Dermis microvascular lymphatic vessel endothelial cell (primary cell): ENCODE measurements at places on chromosomes 12 and 14.
A peak's percentile ranks its signal among the peaks of the same experiment; 100 is the strongest.

DNA sequence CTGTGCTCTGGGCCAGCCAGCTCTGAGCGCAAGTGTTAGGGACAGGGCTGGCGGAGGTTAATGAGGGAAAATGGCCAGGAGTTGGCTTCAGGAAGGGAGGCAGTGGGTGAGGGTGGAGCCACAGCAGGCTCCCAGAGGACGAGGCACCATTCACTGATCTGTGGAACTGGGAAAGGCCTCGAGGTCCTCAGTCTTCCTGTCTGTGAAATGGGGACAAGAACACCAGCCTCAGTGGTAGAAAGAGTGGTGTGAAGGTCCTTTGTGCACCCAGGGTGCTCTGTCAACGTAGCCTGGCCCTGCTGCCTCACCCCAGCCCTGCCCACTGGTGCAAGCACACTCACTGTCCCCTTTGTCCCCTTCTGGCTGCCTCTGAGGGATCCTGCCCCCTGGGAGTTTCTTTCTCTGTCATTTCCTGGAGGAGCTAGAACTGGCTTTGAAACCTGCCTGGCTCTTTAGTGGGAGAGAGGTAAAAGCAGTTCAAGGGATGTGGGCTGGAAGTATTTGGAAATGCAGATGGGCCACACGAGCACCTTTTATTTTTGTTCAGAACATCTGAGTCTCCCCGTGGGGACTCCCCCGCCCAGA lies 25.0 kb downstream of the SYNDIG1L start:
- DNase-seq, result no peak

DNA sequence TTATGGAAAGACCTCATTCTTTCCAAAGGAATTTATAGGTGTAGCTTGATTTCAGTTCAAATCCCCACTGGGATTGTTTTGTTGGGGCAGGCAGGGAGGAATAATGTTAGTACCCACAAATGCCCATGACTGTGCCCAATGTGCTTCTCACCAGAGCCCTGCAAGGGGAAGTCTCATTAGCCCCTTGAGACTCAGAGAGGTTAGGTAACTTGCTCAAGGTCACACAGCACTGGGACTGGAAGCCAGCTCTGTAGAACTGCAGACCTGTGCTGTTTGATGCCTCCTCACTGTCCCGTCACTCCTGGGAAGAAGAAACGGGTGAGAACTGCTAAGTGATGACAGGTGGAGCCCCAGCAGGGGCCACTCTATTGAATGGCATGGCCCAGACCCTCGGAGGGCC lies 8.9 kb downstream of the ANKRD9 start:
- DNase-seq, result no peak

DNA sequence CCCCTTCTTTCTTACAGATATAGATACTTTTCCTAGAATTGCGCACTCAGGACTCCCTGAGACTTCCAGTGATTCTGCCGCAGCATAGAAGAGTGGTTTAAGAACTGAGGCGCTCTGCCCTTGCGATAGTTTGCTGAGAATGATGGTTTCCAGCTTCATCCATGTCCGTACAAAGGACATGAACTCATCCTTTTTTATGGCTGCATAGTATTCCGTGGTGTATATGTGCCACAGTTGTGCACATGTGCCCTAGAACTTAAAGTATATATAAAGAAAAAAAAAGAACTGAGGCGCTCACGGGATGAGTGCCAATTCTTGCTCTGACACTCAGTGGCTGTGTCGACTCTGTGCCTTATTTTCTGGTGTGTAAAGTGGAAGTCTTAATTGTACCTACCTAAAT lies 1.4 kb upstream of the CPM start:
- DNase-seq, result no peak

DNA sequence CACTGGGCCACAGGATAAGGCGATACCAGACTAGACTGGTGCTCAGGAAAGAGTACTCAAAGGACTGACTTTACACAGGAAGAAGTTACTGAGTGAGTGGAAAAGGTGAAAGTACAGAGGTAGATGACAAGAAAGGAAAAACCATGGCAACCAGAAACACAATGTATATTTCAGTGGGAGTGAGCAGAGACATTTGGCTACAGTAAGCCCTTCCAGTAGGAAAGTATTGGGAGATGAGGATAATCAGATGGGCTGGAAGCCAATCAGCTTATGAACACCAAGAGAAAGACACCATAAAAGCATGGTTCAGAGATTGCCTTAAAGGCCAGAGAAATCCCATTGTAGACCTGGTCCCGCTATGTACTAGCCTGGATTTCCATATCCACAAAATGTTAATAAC lies 51.6 kb downstream of the TMTC1 start:
- peak; percentile 93 for DNase-seq

- no peak for DNase-seq
These were observed 305.7 kb upstream of the SSTR1 start for GRCh38 chr14:37901978-37902377.

- DNase-seq, result no peak
These were observed 162.1 kb downstream of the ESRRB start for GRCh38 chr14:76537906-76538647.

- no peak for DNase-seq
These were observed 43.3 kb upstream of the LRRK2 start for GRCh38 chr12:40181490-40181889.

GRCh38 chr14:105377555-105378182 lies 20.7 kb upstream of the TEX22 start:
- DNase-seq, result no peak

DNA sequence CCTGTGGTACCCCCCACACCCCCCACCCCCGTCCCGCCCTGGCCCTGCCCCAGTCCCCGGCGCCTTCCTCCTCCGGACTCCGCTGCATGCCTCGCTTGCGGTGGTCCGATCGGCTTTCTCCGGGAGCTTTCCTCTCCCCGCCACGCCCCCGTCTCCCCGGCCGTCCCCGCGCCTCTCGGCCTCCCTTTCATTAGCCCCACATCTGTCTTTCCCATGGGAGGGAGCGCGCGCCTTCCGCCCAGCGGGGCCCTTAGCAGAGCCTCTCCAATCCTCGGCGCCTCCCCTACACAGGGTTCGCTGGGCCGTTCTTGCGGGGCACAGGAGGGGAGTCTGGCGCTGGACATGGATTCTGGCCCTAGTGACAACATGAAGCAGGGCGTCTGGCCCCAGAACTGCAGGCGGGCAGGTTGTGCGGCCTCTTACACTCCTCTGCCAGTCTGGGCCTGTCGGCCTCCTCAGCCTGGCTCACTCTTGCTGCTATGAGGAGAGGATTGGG lies 1.5 kb upstream of the EFS start:
- no peak for DNase-seq

DNA sequence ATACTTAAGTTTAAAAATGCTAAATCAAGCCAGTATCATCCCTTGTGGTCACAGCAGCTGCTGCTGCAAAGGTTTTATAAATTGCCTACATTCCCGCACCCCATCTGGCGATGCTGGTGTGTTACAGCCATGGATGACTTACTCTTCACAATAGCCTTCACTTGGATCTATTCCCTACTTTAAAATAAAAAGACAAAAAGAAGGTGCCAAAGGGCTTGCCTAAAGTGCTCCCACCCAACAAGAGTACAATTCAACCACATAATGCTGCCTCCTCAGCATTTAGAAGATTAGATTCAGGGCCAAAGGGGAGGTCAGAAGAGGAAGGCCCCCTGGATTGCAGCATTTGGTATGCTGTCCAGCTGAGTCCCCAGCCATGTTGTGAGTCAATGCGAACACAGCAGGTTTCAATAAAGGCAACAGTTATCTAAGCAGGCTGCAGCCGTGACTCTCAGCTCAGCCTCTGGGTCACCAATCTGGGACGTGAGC lies 176.1 kb downstream of the DAD1 start:
- DNase-seq, result no peak

DNA sequence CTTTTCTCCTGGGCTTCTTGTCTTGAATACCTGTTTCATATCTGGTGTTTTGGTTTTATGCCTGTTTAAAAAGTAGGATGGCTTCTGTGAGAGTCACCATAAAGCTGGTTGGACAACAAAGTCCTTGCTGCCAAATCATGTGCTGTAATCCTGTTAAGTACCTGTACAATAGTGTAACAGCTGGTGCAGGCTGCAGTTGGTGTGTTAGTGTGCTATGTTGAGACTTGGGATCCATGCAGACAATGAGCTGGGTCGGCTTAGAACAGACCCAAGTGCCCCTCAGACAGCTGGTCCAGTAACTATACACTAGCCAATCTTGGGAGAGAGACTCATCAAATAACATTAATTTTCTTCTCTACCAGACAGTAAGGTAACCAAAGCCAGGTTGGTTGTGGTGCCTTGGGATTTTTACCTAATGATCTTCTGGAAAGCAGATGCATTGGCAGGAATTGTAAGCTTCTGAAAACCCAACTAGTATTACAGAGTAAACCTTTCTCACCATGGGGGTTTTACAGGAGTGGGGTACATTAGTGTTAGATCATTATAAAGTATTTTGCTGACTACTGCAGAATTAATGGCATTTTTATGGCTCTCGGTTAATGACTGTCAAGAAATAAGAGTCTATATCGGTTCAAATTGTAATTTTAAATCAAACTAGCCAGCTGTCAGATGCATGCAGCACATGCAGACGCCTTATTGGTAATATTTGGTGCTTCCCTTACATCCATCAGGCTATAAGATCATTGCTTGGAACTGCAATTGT lies 231.2 kb downstream of the PDZRN4 start:
- no peak for DNase-seq

- DNase-seq, result no peak
These were observed 527 bp upstream of the CARMIL3 start for GRCh38 chr14:24051176-24051788.

GRCh38 chr12:12294215-12295005 lies 27.6 kb upstream of the LRP6 start:
- DNase-seq, result no peak

GRCh38 chr12:48629541-48629940 lies 52.5 kb downstream of the KANSL2 start:
- DNase-seq, result no peak

DNA sequence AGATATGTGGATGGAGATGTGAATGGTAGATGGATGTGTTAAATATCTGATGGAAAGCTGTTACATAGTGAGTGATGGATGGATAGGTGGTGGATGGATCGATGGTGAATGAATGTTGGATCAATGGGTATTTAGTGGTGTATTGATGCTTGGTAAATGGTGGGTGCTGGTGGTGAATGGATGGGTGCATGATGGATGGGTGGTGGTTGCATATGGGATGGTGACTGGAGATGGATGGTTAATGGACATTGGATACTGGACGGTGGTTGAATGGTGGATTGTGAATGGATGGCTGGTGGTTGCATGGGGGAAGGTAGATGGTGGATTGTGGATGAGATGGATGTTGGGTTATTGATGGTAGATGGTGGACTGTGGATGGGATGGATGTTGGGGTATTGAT lies 2.1 kb upstream of the LBHD2 start:
- DNase-seq, result no peak

GRCh38 chr14:71180397-71180796 lies 273.1 kb downstream of the PCNX1 start:
- DNase-seq, result no peak

DNA sequence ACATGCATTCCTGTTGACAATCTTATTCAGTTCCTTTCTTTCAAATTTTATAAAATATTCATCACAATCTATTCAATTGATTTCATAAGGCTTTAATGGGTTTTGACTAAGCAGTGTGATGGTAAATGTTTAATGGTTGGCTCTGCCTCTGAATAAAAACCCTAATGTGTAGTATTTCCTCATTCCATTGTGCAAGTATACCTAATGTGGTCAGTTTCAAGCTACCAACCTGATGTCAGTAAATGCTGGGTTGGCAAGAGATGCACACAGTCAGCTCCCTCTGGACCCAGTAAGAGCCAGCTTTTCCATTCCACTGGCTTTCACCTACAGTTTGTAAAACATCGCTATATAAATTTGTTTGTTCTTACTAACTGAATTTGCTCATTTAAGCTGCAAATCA lies 53.9 kb downstream of the METTL25 start:
- no peak for DNase-seq

DNA sequence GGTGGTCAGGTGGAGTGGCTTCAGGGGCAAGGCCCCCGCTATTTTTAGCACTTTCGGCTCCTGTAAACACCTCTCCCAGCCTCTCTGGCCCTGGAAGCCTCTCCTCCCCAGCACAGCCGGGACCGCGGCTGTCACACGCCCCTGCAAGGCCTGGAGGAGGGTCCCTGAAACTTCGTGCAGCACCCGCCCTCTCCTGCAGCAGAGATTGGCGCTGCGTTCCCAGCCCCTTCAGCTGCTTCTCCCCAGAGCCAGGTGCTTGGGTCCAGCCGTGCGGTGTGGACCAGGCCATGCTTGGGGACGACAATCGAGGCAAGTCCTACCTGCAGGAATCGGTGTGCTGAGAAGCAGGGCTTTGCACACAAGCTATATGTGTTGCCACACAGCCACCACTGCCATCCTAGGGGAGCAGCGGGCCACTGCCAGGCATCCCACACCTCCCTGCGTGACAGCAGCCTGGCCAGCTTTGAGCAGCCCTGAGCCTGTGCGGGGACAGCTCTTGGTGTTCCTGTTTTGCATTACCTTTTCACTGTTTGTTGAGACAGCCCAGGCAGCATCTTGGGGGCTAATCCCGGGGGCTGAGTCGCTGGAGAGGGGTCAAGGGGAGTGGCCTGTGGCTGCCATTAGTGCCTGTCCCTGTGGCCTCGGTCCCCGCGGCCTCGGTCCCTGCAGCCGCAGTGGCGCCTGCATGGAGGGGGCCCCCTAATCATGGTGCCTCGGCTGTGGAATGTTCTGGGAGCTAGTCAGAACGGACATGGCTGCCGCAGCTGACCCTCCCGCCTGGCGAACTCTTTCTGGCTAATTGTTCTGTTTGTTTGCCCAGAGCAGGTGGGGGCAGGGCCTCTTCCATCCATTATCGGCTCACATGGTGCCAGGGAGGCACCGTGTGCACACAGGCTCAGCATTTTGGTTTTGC lies 27.6 kb upstream of the TRAF3 start:
- DNase-seq, result no peak

DNA sequence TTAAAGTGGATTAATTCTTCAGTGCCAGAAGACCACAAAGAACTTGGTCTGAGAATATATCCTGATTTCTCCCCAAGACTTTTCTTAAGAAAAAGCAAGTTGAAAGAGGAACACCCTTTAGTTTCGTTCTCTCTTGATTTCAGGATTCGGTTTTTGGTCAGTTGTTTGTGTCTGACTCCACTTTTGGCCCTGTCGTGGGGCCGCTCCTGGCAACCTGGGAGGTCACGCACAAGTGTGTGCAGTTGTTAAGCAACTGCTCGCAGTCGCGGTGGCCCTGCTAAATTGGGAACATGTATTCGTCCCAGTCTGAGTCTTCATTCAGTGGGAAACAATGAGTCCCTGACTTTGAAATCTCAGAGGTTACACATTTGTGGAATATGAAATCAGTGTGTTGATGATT lies 68.7 kb downstream of the RGS6 start:
- no peak for DNase-seq

DNA sequence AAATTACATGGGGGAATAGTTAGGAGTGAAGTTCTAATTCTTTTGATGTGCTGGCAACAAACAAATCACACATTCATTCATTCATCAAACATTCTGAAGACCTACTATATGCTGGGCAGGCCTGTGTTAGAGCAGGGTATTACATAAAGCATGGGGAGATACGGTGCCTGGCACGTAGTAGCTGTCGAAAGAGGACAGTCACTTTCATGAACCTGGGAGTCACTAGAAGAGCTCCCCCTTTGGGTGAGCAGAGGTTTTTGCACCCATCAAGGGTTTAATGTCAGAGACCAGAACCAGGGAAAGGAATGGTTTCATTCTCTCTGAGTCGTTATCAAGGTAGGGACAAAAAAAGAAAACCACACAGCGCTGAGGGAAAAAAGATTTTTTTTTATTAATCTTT lies 10.0 kb downstream of the LHX5 start:
- peak; percentile 26 for DNase-seq

GRCh38 chr14:89588840-89589296 lies 171.8 kb upstream of the FOXN3 start:
- DNase-seq, result no peak
